ENCODE measurements at places on chromosomes 12 and 14.

- DNase-seq, result no peak
Measured at GRCh38 chr14:66056268-66056907, 429.8 kb upstream of the CCDC196 start.

- DNase-seq, result no peak
Measured at GRCh38 chr12:9736936-9737705, 4.2 kb upstream of the CLECL1 start.

DNA sequence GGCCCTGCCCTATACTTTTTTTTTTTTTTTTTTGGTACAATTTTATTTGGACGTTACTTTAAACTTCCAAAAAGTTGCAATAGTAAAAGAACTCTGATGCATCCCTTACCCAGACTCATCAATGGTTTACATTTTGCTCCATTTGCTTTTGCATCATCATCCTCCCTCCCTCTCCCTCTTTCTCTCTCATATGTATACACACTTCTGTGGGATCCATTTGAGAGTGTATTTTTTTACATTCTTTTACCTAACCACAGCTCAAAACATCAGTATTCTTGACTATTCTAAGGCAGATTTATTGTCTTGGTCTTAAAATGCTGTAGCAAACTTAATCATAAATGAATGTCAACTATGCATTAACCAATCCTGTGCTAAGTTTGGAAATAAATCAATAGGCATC is 111.6 kb downstream of the PRICKLE1 start:
- no peak for DNase-seq

DNA sequence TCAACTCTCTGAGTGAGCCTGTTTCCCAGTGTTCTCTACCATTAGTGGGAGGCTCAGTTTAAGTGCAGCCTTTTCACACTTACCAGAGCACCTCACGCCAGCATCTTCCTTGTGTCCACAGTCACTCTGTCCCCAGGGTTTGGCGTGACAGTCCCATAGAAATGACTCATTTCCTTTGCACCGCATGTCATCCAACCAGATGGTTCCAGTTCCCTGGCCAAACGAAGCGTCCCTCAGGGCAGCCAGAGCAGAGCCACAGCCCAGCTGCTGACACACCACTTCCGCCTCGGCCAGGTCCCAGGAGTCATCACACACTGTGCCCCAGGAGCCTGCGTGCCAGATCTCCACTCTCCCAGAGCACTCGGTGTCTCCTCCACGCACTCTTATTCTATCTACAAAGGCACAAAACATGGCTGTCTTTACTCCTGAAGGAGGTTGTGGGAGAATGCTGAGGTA is 65.4 kb downstream of the ACSM4 start:
- DNase-seq, result no peak

DNA sequence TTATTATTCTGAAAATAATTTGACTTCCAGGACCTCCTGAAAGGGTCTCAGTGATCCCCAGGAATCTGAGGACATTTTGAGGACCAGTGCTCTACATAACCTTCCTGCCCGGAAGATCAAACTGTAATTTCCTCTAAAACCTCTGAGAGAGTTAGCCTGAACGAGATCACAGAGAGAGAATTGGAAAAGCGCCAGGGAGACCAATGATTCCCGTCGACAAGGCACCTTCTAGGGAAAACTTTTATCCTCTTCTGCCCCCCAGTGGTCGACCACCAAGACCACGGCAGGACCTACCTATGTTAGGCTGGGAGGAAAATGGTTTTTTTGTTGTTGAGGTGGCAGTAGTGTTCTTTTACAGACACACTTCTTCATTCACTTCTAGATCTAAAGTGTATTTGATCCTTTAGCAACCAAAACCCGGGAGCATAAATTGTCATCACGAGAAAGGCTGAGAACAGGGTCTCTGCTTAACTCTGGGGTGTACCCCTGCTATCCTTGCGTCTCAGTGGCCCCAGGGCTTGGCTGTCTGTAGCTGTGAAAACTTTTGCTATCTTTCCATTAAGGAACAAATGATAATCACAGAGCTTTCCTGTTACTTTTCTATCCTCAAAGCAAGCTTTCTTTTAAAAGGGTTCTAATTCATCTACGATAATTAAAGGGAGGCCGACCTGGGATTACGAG is 62.9 kb upstream of the NID2 start:
- DNase-seq, result peak; percentile 15

DNA sequence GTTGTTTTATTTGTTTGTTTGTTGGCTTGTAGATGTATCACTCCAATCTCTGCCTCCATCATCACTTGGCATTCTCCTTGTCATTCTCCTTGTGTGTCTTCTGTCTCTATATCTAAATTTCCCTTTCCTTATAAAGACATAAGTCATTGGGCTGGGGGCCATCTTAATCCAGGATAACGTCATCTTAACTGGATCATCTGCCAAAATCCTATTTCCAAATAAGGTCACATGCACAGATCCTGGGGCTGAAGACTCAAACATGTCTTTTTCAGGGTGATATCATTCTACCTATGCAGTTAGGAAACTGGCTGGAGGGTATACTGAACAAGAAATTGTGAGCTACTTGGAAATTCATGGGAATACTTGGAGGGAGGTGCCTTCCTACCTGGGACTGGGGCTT is 8.7 kb upstream of the CCDC60 start:
- no peak for DNase-seq

- no peak for DNase-seq
Measured at GRCh38 chr12:59444932-59445331, 150.9 kb upstream of the SLC16A7 start.

GRCh38 chr12:112711507-112711906 is 80.0 kb upstream of the RPH3A start:
- DNase-seq, result no peak

GRCh38 chr14:100815478-100816285 is 10.2 kb upstream of the MEG3 start:
- no peak for DNase-seq

GRCh38 chr12:46457958-46458357 is 85.4 kb upstream of the SLC38A2 start:
- DNase-seq, result no peak

DNA sequence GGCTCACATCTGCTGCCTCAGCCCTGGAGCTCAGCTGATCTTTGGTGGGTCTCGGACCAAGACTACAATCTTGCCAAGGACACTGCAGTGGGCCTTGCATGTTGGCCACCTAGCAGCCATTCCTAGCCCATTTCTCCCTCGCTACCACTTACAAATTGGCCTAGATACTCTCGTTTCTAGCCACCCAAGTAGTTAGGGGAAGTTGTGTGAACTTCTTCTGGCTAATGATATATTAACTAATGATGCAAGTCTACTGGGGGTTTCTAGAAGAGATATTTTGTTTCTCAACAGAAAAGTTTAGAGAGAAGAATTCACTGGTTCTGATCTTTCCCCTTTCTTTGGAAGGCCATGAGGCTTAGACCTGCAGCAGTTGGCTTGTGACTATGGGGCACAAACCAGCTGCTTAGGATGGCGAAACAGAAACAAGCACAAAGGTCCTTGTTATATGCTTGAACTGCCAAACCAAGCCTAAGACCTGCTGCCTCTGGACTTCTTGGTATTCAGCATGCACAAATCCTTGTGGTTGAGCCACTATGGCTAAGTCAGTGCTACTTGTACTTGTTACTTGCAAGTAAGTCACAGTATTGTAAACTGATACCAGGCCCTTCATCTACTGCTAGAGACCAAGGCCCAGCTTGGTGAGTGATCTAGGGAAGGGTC is 30.5 kb upstream of the GPATCH2L start:
- DNase-seq, result no peak

DNA sequence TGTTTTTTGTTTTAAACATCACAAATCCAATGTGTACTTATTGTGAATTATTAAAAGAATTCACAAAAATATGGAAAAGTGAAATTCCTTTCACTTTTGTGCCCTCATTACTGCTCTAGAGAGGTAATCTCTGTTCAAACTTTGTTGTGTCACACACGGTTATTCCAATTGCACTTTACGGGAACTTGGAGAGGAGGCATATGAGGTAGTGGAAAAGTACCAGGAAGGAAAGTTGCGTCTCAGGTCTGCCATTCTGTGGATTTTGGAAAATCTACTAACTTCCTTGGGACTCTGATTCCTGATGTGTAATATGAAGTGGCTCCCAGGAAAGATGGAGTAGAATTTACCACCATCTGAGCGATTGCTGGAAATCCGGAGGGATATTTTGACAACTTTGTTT is 90.9 kb upstream of the DCN start:
- DNase-seq, result no peak

- no peak for DNase-seq
Measured at GRCh38 chr12:21604245-21605101, at the start of gene GYS2. Gene GYS2, minus strand, starts transcription at chr12:21604847. Its CDS starts 255 bp downstream, at chr12:21604592.
